Pancreas (tissue), 10 donors: ENCODE measurements at places on chromosomes 2 and 18. TPM values are rescaled to one million over a fixed set of nuclear protein-coding genes. Genes with fewer than 3 reads are reported as not detected.
A peak's percentile ranks its signal among the peaks of the same experiment; 100 is the strongest.

DNA sequence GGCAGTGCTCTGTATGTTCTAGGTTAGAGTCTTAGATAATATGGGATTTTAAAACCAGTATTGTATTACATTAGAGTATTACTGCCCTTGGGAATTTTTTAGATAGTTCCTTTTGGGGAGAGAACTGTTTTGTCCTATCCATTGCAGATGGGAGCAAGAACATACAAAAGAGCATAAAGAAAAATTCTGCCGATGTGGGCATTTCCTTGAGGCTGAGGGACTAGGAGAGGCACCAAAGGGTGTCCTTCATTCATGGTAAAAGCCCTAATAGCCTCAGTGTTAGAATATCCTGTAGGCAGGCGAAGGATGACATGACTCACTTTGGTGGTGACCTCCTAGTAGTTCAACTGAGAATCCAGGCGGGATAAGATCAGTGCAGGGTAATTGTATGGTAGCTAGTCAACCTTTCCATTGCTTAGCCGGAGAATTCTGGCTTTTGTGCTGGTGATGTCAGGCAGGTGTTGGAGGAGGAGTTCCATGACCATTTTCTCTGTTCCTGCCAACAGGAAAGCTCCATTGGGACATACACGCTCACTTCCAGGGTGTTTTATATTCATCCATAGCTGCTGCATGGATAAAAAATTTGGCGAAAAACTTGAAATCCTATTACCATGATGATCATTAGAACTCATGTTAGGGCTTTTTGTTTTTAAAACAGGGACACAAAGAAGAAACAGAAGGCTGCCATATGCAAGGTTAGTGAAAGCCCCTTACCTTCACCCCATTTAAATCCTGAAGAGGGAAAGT lies 28.1 kb downstream of the EPAS1 start:
- no peak for DNase-seq
- H3K4me1 ChIP-seq = peaks cover 66% of the 10 kb centered on the region
- H3K27me3 ChIP-seq = no peaks in the 10 kb centered on the region
- no peaks in the 10 kb centered on the region for H3K36me3 ChIP-seq

- H3K27ac ChIP-seq = no peak overlapping the region
- DNase-seq = no peak
- no peaks in the 10 kb centered on the region for H3K36me3 ChIP-seq
Measured at GRCh38 chr2:220949466-220949865, 622.6 kb downstream of the EPHA4 start.

- H3K4me1 ChIP-seq = no peaks in the 10 kb centered on the region
- H3K36me3 ChIP-seq = no peaks in the 10 kb centered on the region
- H3K4me3 ChIP-seq = no peak overlapping the region
- no peak for DNase-seq
Measured at GRCh38 chr2:99611034-99611433, 121.2 kb upstream of the REV1 start.

- H3K4me3 ChIP-seq = no peak overlapping the region
- no peaks in the 10 kb centered on the region for H3K36me3 ChIP-seq
- DNase-seq = peak; percentile 68
- peaks cover 8% of the 10 kb centered on the region for H3K4me1 ChIP-seq
- no peak overlapping the region for H3K27ac ChIP-seq
Measured at GRCh38 chr2:11498543-11499034, 32.6 kb upstream of the E2F6 start.

GRCh38 chr2:237324405-237324831 lies 89.5 kb downstream of the COL6A3 start:
- H3K27me3 ChIP-seq = no peaks in the 10 kb centered on the region
- DNase-seq = no peak
- H3K27ac ChIP-seq = no peak overlapping the region
- no peaks in the 10 kb centered on the region for H3K36me3 ChIP-seq
- no peak overlapping the region for H3K4me3 ChIP-seq

DNA sequence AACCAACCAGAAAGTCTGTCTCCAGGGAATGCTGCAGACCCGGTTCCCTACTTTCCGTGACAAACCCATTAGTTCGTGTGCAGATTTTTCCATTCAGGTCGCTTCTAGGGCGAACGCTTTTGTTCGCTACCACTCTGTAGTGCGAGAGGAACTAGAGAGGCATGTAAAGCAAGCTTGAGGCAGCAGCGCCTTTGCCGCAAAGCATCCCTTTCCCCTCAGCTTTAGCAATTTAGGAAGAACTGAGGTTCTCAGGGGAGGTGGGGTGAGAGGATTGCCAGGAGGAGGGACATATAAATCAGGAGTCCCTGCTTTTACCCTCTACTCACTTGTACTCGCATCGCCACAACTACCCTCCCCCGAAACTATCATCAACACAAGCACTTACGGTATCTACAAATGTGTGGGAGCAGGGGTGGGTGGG lies 748 bp upstream of the ZNF804A start:
- no peaks in the 10 kb centered on the region for H3K36me3 ChIP-seq
- DNase-seq = no peak
- H3K4me1 ChIP-seq = no peaks in the 10 kb centered on the region
- H3K27me3 ChIP-seq = peaks cover 21% of the 10 kb centered on the region

GRCh38 chr2:187187519-187187918 lies 260.5 kb downstream of the CALCRL start:
- no peaks in the 10 kb centered on the region for H3K27me3 ChIP-seq
- no peaks in the 10 kb centered on the region for H3K4me1 ChIP-seq
- H3K4me3 ChIP-seq = no peak overlapping the region
- DNase-seq = no peak

GRCh38 chr2:119256582-119256921 lies 32.9 kb downstream of the STEAP3 start:
- no peak for DNase-seq
- no peaks in the 10 kb centered on the region for H3K36me3 ChIP-seq
- no peaks in the 10 kb centered on the region for H3K27me3 ChIP-seq
- H3K4me3 ChIP-seq = no peak overlapping the region

GRCh38 chr2:72138921-72139381 lies 8.7 kb downstream of the CYP26B1 start:
- H3K4me1 ChIP-seq = no peaks in the 10 kb centered on the region
- no peak overlapping the region for H3K27ac ChIP-seq
- no peaks in the 10 kb centered on the region for H3K36me3 ChIP-seq

GRCh38 chr18:46155641-46156051 lies 51.5 kb downstream of the HAUS1 start:
- H3K27ac ChIP-seq = no peak overlapping the region
- no peak for DNase-seq
- H3K27me3 ChIP-seq = no peaks in the 10 kb centered on the region
- no peaks in the 10 kb centered on the region for H3K4me1 ChIP-seq

DNA sequence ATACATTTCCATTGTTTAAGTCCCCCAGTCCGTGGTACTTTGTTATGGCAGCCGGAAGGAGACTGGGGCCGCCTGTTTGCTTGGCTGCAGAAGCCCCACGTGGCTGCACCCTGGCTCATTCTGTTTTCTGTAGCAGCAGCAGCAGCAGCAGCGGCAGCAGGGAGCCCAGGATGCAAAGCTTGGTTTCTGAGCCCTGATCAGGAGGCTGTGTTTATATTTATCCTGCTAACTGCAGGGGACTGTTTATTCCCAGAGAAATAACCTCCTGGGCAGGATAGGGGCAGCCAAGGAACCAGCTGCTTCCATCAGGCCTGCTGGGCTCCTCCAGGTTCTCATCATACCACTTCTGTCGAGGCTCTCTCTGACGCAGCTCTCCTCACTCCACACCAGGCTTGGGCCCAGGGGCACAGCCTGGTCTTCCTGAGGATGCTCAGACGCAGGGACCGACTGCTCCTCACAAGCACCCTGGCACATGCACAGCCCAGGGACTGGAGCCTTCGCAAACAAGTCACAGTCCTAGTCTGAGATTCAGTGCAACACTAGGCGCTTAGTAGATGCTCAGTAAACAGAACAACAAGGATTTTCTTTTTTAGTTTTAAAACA lies 139.0 kb downstream of the MSH2 start:
- no peak overlapping the region for H3K27ac ChIP-seq
- no peaks in the 10 kb centered on the region for H3K4me1 ChIP-seq
- no peaks in the 10 kb centered on the region for H3K27me3 ChIP-seq
- DNase-seq = no peak

DNA sequence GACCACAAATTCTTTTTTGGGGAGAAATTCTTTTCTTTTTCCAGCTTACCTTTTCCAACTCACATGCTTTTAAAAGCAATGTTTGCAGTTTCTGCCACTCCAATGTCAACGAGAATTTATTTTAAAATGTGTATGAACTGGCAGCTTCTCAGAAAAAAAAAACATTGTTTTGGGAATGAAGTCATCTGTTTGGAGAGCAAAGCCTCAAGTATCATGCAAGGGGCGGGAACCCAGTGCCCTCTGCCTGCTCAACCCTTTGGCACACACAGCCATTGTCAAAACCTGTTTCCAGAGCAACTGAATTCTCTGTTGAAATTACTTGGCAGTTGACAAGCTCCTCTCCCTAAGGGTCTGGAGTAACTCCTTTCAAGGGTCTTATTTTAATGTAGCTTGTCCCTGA lies 128.5 kb downstream of the QPCT start:
- no peak for DNase-seq
- H3K4me1 ChIP-seq = no peaks in the 10 kb centered on the region
- no peaks in the 10 kb centered on the region for H3K36me3 ChIP-seq
- H3K27ac ChIP-seq = no peak overlapping the region
- H3K4me3 ChIP-seq = no peak overlapping the region
- H3K27me3 ChIP-seq = no peaks in the 10 kb centered on the region

- H3K4me1 ChIP-seq = no peaks in the 10 kb centered on the region
- no peak overlapping the region for H3K4me3 ChIP-seq
- DNase-seq = no peak
- no peak overlapping the region for H3K27ac ChIP-seq
- no peaks in the 10 kb centered on the region for H3K27me3 ChIP-seq
Measured at GRCh38 chr2:131004446-131005209, 88.6 kb downstream of the FAM168B start.

- H3K4me3 ChIP-seq = no peak overlapping the region
- H3K27me3 ChIP-seq = no peaks in the 10 kb centered on the region
- no peaks in the 10 kb centered on the region for H3K4me1 ChIP-seq
Measured at GRCh38 chr2:41836948-41837347, 210.9 kb upstream of the PKDCC start.

- H3K4me1 ChIP-seq = no peaks in the 10 kb centered on the region
- H3K27me3 ChIP-seq = peaks cover 5% of the 10 kb centered on the region
- no peak overlapping the region for H3K4me3 ChIP-seq
- H3K27ac ChIP-seq = no peak overlapping the region
- no peaks in the 10 kb centered on the region for H3K36me3 ChIP-seq
- no peak for DNase-seq
Measured at GRCh38 chr2:110735366-110735765, 3.0 kb downstream of the ACOXL start.

GRCh38 chr2:234290671-234291070 lies 206.2 kb downstream of the ARL4C start:
- no peaks in the 10 kb centered on the region for H3K27me3 ChIP-seq
- H3K27ac ChIP-seq = no peak overlapping the region
- H3K36me3 ChIP-seq = no peaks in the 10 kb centered on the region
- no peak overlapping the region for H3K4me3 ChIP-seq
- DNase-seq = no peak
- H3K4me1 ChIP-seq = peaks cover 12% of the 10 kb centered on the region

- no peak overlapping the region for H3K4me3 ChIP-seq
- H3K36me3 ChIP-seq = no peaks in the 10 kb centered on the region
- no peaks in the 10 kb centered on the region for H3K4me1 ChIP-seq
- DNase-seq = no peak
- no peaks in the 10 kb centered on the region for H3K27me3 ChIP-seq
- H3K27ac ChIP-seq = no peak overlapping the region
Measured at GRCh38 chr2:113341191-113341869, 62.6 kb upstream of the PAX8 start.

DNA sequence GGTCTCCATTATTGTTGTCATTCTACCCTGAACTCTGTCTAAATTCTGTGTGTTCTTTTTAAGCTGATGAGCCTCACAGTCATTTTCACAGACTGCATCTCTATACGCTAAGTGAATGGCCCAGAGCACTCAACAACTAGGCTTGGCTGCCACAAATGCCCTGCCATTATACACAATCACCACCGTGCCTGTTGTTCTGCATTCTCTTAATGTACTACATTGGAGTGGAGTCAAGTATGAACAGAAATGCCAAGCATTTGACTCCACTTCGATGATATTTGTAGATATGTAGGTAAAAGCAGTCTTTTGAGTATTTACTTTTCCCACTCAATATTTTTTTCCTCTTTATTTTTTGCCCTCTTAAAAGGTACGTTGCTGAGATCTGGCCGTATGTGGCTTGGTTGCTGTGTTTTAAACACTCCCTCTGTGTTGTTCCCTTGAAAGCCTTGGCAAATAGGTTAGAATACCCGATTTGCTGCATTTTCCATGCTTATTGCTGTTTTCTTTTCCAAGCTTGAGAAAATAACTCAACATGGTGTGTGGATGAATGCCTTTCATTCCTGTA lies 36.2 kb upstream of the TMEFF2 start:
- no peak overlapping the region for H3K4me3 ChIP-seq
- DNase-seq = no peak
- no peak overlapping the region for H3K27ac ChIP-seq

DNA sequence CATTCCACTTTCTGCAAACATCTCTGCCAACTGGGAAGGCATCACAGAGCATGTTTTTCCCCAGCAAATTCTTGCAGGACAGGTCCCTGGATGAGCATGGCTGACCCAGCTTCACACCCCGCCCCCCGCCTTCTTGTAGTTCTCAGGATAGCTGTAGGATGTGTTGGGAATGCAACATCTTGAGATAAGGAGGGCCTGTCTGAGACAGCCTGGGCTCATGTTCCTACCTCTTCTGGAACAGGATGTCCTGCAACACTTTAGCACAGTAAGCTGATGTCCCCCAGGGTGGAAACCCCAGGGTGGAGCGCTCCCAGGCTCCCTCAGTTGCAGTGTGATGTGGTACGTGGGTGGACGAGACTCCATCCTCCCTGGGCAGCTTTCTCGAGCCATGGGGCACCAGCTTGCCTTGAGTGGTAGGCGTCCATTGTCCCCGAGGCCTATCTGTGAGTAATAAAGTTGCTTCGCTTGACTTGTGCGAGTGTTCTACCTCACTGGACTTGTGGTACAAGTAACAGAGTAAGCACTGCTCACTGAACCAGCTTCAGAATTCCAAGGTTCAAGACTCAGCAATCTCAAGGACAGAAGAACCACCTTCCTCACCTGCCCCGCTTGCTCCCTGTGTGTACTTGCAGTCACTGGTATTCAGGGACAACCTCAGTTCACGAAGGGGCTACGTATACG lies 48.6 kb downstream of the EMX1 start:
- H3K27me3 ChIP-seq = no peaks in the 10 kb centered on the region
- no peaks in the 10 kb centered on the region for H3K36me3 ChIP-seq
- H3K4me3 ChIP-seq = no peak overlapping the region
- no peak for DNase-seq
- H3K27ac ChIP-seq = no peak overlapping the region

The KCNS3 gene
- polyA plus RNA-seq = 4.4 TPM

The CAPN14 gene
- 0.07 TPM for polyA plus RNA-seq

The DHRS9 gene
- polyA plus RNA-seq = 0.27 TPM

The CYBRD1 gene
- polyA plus RNA-seq = 7.2 TPM

The ACTG2 gene
- polyA plus RNA-seq = 76.3 TPM

The SERPINB13 gene
- polyA plus RNA-seq = not detected

The HAUS1 gene
- polyA plus RNA-seq = 10.9 TPM
